ENCODE measurements at places on chromosomes 11 and 22. TPM values are rescaled to one million over a fixed set of nuclear protein-coding genes. Genes with fewer than 3 reads are reported as not detected.

Gene CALCB
- total RNA-seq: 0.41 TPM

Gene WNT11
- total RNA-seq: 1.2 TPM

Gene TRIM51
- total RNA-seq: not detected

Gene TESMIN
- total RNA-seq: 63.7 TPM

Gene PGA3
- total RNA-seq: not detected

Gene PAX6
- total RNA-seq: 12.3 TPM

All from H7 (cell line).